Activated CD8-positive, alpha-beta T cell treated with anti-CD3 and anti-CD28 coated beads for 36 hours (primary cell): ENCODE measurements at places on chromosomes 6 and 20. TPM values are rescaled to one million over a fixed set of nuclear protein-coding genes. Genes with fewer than 3 reads are reported as not detected.
A peak's percentile ranks its signal among the peaks of the same experiment; 100 is the strongest.

The THBD gene
- total RNA-seq = not detected

DNA sequence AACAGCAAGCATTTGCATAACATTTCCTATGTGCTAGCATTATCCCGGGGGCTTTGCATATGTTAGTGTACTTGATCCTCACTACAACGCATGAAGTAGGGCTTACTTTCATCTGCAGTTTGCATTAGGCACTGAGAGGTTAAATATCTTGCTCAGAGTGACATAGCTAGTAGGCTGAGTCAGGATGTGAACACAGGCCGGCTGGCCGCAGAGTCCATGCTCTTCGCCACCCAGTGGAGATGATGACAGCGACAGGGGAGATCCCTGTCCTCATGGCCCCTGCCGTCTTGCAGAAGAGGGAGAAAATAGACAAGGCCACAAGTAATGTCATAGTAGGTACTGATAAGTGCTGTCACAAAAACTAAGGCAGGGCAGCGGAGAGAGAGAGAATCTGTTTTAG, 46.9 kb downstream of the LYRM4 start:
- no peaks in the 10 kb centered on the region for H3K27me3 ChIP-seq
- peaks cover 13% of the 10 kb centered on the region for H3K36me3 ChIP-seq
- no peak overlapping the region for H3K27ac ChIP-seq
- H3K4me1 ChIP-seq = peaks cover 8% of the 10 kb centered on the region
- no peak overlapping the region for H3K4me3 ChIP-seq

DNA sequence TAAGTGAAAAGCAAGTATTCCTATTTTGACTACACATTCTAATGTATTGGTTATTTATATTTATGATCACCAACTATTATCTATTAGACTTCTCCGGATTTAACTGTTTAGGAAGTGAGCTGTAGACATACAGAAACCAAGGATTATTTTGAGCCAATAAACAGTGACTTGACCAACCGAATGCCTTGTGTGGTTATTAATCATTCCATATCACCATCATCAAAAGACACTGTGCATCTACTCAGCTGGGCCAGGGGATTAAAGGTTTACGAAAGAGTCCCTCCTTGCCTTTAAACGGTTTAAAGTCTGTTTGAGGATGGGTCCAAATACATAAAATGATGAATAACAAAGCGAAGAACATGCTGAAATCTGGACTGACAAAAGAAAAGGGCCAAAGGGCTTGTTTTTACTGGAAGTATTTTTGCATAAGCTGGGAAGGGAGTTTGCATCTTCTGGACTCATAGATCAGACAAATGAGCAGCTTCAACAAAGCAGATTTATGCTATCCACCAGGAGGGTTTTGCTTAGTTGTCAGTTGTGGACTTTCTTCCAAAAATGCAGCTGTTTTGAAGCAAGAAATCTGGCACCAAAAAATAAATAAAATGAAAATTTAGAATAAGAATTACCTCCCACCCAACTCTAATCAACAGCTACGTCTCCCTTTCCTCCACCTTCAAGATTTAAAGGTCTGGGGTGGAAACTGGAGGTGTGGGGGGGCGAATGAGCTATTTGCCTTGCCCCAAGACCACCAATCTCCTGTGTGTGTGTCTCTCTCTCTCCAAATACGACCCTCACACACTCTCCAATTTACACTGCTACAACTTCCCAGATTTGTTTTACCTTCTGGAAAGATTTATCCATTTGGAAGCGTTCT, 33.6 kb upstream of the ID4 start:
- no peak overlapping the region for H3K27ac ChIP-seq
- peaks cover 35% of the 10 kb centered on the region for H3K27me3 ChIP-seq
- no peak overlapping the region for H3K4me3 ChIP-seq
- DNase-seq = no peak
- no peaks in the 10 kb centered on the region for H3K36me3 ChIP-seq
- H3K4me1 ChIP-seq = peaks cover 8% of the 10 kb centered on the region

DNA sequence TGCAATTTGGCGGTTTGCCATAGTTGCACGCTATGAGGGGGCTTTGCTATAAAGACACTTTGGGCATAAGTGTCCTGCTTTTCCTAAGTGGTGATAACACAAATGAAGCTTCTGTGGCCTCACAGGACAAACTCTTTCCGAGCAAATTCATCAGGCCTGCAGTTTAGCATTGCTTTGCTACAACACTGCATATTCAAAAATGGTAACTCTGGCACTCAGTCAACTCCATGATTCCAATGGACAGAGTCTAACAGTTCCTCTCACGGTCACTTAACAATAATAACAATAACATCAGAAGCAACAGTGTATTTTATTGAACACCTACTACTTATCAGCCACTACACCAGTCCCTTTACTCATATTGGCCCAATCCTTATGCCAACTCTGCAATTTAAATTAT, 222.5 kb downstream of the FRK start:
- no peaks in the 10 kb centered on the region for H3K36me3 ChIP-seq
- H3K4me1 ChIP-seq = no peaks in the 10 kb centered on the region
- H3K27ac ChIP-seq = no peak overlapping the region
- no peak for DNase-seq

- peaks cover 13% of the 10 kb centered on the region for H3K4me1 ChIP-seq
- H3K36me3 ChIP-seq = no peaks in the 10 kb centered on the region
These were observed 28.2 kb downstream of the CBFA2T2 start for GRCh38 chr20:33518071-33518470.

- H3K4me3 ChIP-seq = peak within 1 kb of the TSS; percentile 74
- no peaks in the 10 kb centered on the region for H3K36me3 ChIP-seq
- H3K4me1 ChIP-seq = peaks cover 6% of the 10 kb centered on the region
These were observed at the start of gene MOCS1 for GRCh38 chr6:39934131-39934757. Gene MOCS1, minus strand, starts transcription at chr6:39934462. Its CDS starts 45 bp downstream, at chr6:39934417.

DNA sequence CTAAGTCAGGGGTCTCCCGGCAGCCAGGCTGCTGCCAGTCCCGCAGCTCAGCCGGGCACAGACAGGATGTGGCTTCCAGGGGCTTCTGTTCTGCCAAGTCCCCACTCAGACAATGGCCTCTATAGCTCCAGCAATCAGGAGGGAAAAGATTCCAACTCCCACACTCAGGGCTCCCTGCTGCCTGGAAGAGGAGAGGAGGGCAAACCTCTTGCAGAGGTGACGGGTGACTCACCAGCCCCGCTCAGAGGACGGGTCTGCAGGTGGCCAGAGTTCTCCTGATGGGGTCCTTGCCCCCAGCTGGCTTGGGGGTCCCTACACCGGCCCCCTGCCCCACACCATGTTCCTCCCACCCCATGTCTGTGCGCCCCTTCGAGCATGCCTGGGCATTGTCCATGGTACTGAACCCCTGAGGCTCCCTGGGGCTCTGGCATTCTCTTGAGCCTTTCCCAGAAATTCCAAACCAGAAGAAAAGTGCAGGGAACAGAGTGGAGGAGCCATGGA, 32.6 kb downstream of the NTSR1 start:
- no peaks in the 10 kb centered on the region for H3K27me3 ChIP-seq
- peaks cover 28% of the 10 kb centered on the region for H3K4me1 ChIP-seq
- H3K4me3 ChIP-seq = no peak overlapping the region
- H3K27ac ChIP-seq = no peak overlapping the region
- DNase-seq = no peak

DNA sequence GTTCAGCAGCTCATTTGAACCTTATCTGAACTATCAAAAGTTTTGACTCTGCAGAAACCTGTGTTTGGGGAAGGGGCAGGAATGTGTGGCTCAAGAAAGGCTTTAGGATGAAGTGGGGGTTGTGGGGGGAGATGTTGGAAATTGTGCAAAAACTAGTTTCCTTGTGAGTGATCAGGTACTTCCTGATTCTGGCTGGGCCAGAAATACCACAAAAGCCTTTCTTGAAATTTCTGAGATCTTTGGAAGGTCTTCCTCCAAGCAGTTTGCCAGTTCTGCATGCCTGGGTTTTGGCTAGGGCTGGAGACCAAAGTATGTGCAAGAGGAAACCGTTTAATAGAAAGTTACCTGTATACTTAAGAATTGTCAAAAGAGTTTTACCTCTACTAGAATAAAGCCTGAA, 116.6 kb downstream of the BMP2 start:
- H3K4me3 ChIP-seq = no peak overlapping the region
- H3K4me1 ChIP-seq = no peaks in the 10 kb centered on the region
- DNase-seq = no peak
- no peaks in the 10 kb centered on the region for H3K27me3 ChIP-seq

DNA sequence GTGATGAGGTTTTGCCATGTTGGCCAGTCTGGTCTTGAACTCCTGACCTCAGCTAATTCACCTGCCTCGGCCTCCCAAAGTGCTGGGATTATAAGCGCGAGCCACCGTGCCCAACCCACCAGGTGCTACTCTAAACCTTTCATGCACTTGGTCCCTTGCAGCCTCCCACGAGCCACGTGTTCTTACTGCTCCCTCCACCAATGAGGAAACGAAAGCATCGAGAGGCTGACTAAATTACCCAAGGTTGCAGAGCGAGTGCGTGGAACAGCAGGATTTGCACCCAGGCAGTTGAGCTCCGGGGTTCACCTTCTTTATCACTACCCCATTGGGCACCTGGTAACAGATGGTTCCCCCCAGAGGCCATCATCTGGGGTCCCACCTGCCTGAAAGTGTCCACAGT, 208.3 kb downstream of the LY86 start:
- H3K4me3 ChIP-seq = no peak overlapping the region
- no peak for DNase-seq
- H3K36me3 ChIP-seq = no peaks in the 10 kb centered on the region
- H3K27me3 ChIP-seq = peaks cover 6% of the 10 kb centered on the region
- H3K27ac ChIP-seq = no peak overlapping the region

- H3K4me3 ChIP-seq = no peak overlapping the region
- H3K27ac ChIP-seq = no peak overlapping the region
- peaks cover 10% of the 10 kb centered on the region for H3K27me3 ChIP-seq
- DNase-seq = no peak
- H3K4me1 ChIP-seq = peaks cover 5% of the 10 kb centered on the region
These were observed 4.7 kb upstream of the C6orf132 start for GRCh38 chr6:42147138-42147562.
